ENCODE measurements at places on chromosomes 12 and 14. TPM values are rescaled to one million over a fixed set of nuclear protein-coding genes. Genes with fewer than 3 reads are reported as not detected.

KLRD1 gene
- total RNA-seq, result 1.2 TPM

MAP3K9 gene
- total RNA-seq, result 4.2 TPM

DNA sequence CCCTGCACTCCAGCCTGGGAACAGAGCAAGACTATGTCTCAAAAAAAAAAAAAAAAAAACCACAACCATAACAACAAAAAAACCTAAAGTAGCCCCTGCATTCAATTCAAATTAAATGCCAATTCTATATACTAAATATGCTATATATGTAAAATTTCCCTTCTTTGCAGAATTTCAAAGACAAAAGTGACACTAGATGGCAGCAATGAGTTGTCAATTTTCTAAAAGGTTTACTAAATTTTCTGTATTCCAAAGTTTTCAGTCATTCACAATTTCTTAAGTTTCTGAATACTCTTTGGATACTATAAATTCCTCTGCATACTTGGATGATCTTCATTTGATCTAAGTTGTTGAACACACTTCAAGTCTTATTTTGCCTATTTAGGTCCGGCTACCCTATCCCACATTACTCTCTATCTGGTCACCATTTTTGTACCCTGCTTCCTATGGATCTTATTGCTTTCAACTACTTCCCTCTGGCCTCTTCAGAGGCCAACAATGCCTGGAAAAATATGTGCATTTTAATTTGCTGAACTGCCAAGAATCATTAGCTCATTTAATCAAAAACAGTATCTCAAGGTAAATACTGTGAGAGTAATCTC lies 27.9 kb downstream of the HNRNPC start:
- DNase-seq, result no peak

DNA sequence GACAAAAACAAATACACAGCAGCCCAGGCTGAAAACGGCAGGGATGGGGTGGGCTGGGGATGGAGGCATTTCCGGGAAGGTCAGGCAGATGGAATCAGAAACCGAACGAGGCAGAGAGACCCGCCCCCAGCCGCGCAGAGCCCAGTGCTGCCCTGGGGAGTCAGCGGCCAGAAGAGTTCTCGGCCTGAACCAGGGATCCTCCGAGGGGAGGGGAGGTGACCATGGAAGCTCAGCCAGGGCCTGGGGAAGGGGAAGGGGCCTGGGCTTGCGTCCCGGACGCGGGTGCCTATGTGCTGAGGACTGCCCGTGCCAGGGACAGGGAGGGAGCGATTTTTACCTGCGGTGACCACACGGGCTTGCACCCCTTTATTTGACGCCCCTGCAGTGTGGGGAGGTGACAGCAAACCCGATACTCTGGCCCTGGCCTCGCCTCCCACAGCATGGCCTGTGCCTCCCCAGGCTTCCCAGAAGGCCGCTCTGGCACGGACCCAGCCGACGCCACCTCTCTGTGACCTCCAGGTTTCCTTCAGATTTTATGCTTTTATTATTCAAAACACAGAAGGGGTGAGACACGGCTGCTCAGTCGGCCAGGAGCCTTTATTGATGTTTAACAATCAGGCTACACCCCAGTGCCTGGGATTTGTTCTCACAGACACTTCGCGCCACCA lies 7.7 kb downstream of the LRCOL1 start:
- no peak for DNase-seq

PTPRR gene
- total RNA-seq, result not detected

- peak; percentile 70 for DNase-seq
These were observed 377 bp upstream of the BCL7A start for GRCh38 chr12:122021193-122021821.

- DNase-seq, result no peak
These were observed 188.9 kb downstream of the PPFIA2 start for GRCh38 chr12:81570234-81570633.

Data from activated CD4-positive, alpha-beta T cell treated with anti-CD3 and anti-CD28 coated beads, Interleukin-2, amount 10 ng/mL, durations not matched to agents 24 days and 14 days (primary cell).